HS-27A (cell line): ENCODE measurements at places on chromosomes 5 and 9.

- no peak for DNase-seq
These were observed 302.4 kb downstream of the SMARCA2 start for GRCh38 chr9:2317591-2317990.

DNA sequence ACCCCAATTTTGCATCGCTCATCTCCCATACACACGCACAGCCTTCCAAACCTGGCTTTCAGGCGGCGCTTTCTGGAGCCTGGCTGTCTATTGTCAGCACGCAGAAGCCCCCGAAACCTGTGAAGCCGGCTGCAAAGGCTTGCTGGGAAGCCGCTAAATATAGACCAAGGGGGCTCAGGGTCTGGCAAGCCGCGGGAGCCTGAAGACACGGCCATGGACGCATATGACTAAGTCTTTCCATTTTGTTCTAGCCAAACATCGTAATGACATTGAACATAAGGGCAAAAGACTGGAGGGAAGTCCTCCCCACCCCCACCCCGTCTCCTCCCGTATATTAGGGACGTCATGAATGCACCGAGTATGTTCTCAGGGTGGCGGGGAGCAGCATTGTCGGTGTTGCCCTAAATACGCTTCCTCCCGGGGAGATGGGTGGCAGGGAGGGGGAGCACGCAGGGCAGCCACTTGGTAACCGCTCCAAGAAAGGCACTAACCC lies 1.1 kb downstream of the CTNND2 start:
- no peak for DNase-seq

DNA sequence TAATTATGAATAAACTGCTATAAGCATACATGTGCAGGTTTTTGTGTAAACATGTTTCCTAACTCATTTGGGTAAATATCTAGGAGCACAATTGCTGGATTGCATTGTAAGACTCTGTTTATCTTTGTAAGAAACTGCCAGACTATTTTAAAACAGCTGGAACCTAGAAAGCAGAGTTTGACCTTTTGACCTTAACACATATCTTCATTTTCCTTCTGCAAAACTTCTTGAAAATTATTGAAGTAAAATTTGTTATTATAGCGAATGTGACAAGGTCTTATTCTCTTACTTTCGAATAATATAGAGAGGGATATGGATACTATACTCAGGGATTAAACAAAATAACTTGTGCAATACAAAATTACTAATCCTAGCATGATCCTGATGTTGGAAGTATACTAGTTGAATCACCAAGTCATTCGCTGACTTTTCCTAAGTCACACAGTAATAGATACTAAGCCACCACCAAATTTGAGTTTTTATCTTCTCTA lies 3.2 kb upstream of the ANXA1 start:
- DNase-seq = no peak

- DNase-seq = no peak
These were observed 271.3 kb downstream of the ZSWIM6 start for GRCh38 chr5:61603211-61603908.

GRCh38 chr5:1495525-1495897 lies 28.2 kb downstream of the LPCAT1 start:
- no peak for DNase-seq

DNA sequence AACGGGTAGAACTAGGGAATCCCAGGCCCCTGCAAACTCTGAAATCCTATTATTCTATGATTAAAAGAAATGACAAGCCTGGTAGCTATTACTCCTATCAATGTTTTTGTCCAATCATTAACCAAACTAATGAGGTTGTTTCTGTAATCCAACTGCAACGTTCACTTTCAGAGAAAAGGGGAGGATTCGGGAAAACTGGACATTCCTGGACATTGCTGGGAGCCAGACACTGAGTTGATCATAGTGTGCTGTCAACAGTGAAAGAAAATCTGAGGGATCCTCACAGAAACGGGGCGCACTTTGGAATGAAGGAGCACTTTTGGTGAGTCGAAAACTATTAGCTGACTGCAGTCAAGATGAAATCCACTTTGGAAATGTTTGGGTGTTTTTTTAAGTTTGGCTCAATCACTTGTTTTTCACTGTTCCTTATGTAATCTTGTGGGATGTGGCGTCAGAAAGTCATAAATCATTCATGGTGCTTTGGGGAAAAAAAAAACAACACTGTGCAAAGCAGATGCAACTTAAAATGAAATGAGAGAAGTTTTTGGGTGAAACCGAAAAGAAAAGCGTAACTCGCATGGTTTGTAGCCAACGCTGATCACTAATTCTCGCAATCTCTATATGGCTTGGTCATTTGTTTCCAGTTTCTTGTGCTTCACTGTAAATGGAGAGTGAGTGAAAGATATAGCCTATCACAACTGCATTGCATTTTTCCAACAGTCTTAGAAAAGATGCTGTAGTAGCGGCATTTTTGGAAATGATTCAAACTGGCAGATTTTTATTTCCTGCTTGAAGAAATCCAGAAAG lies 51.2 kb upstream of the ADRA1B start:
- DNase-seq = no peak

DNA sequence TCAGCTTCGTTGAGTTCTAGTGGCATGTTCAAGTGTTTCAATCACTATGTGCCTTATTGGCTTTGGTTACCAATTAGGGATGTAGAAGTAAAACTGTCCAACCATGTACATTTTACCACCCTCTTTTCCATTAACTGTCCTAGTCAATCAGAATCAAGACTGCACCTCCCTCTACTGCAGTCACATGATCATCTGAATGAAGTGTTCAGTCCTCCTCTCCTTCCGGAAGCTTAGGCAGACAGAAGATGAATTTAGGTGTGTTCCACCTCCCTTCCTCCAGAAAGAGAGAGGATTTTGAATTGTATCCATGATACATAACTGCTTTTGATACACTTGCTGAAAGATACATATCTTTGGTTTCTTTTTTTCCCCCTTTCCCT lies 133.7 kb downstream of the ERCC6L2 start:
- no peak for DNase-seq

GRCh38 chr9:73179589-73179988 lies 27.9 kb downstream of the ANXA1 start:
- no peak for DNase-seq

GRCh38 chr5:96633820-96634219 lies 28.4 kb upstream of the CAST start:
- no peak for DNase-seq

GRCh38 chr5:16265141-16265540 lies 85.5 kb upstream of the MARCHF11 start:
- DNase-seq = peak; percentile 26

DNA sequence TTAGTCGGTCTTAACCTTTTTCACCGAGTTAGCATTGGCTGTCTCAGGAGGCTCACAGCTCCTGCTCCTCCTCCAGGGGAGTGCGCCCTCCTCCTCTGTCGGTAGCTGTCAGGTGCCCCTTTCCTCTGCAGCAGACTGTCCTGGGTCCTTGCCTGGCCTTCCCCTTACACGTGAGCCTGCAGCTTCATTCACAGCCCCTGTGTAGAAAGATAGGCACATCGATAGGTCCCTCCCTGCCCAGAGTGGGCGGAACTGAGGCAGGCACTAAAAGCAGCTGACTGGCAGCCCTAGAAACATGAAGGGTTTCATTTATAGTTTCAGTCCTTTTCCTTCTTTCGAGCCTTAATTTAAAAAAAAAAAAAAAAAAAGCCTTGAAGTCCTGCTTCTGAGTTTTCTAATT lies 17.2 kb downstream of the TENT4A start:
- DNase-seq = no peak

DNA sequence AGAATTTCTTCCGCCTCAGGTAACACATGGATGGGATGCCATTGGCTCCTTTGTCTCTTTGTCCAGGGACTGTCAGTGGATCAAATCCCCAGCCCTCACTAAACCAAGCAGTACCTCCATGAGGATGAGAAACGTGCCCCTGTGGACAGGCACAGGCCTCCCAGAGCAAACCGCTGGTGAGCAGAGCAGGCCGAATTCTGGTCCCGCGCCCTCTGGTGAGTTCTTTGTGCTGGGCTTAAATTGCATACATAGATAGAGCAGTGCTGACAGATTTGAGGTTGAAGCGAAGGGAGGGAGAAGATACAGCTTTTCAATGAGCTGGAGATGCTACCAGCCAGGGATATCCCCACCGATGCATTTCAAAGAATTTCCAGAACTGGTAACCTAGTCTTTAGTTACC lies 143.8 kb downstream of the HSD17B3 start:
- DNase-seq = no peak

- no peak for DNase-seq
These were observed 2.0 kb upstream of the CCL27 start for GRCh38 chr9:34664281-34665066.

- DNase-seq = no peak
These were observed 410.1 kb downstream of the DMRT2 start for GRCh38 chr9:1460143-1460769.

GRCh38 chr5:56415356-56415765 lies 182.2 kb upstream of the ANKRD55 start:
- DNase-seq = peak; percentile 9

DNA sequence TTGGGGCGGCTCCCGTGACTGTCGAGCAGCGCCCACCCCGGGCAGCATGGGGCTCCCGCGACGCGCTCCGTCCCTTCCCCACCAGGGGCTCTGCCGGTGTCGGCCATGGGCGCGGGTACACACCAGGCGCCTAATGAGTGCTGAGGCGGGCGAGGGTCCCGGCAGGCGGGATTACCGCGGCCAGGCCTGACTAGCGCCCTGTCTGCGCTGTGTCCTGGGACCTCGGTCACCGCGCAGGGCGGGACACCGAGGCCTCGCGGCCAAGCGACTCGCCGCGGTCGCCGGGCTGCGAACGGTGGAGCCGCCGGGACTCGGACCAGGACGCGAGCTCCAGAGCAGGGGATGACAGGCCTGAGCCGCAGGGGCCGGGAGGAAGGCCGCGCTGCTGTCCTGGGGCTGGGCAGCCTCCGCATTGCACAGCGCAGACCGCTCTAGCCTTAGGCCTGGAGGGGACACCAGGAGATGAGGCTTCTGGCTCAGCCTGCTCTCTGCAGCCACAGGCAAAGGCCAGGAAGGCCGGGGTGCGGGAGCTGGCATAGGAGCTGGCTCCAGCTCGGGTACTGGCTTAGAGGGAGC lies 14.1 kb downstream of the LCN10 start:
- no peak for DNase-seq

- no peak for DNase-seq
These were observed 550 bp upstream of the SLC6A18 start for GRCh38 chr5:1224631-1225030.

GRCh38 chr9:94794476-94795167 lies 68.1 kb downstream of the AOPEP start:
- no peak for DNase-seq

GRCh38 chr5:103394676-103395075 lies 136.1 kb downstream of the MACIR start:
- no peak for DNase-seq

- peak; percentile 77 for DNase-seq
These were observed 278.0 kb downstream of the ADAMTS6 start for GRCh38 chr5:65203746-65204145.

GRCh38 chr9:115591584-115591984 lies 473.6 kb upstream of the TNC start:
- DNase-seq = peak; percentile 88

GRCh38 chr5:57825031-57825686 lies 342.5 kb upstream of the ACTBL2 start:
- DNase-seq = peak; percentile 75

GRCh38 chr9:129981180-129981907 lies 61.6 kb downstream of the FNBP1 start:
- DNase-seq = no peak

DNA sequence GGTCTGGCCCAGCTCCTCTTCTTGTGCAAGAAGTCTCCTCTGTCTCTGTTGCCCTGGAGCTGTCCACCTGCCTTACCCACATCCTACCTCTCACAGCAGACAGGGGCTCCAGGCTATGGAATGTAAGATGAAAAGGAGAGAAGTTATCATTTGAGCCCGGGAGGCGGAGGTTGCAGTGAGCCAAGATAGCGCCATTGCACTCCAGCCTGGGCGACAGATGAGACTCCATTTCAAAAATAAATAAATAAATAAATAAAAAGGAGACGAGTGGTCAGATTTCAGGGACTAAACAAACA lies 37.5 kb upstream of the DENND4C start:
- DNase-seq = no peak

DNA sequence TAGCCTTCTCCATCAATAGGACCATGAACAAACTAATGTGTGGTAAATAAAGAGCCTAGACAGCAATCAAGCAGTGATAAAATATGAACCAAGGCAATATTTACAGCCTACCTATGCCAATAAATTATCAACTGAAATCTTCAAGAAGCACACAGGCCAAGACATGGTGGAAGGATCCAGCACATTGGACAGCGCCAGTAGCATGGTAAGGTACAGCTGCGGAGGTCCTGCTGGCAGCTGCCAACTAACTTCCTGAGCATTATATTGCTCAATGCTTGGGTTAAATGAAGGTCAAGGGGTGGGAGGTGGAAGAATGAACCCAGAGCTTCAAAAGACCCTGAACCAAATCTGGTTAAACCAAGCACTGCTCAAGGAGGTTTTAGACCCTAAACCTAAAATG lies 16.5 kb upstream of the SPDL1 start:
- no peak for DNase-seq

- DNase-seq = no peak
These were observed 153.3 kb downstream of the ESM1 start for GRCh38 chr5:54832045-54832444.

DNA sequence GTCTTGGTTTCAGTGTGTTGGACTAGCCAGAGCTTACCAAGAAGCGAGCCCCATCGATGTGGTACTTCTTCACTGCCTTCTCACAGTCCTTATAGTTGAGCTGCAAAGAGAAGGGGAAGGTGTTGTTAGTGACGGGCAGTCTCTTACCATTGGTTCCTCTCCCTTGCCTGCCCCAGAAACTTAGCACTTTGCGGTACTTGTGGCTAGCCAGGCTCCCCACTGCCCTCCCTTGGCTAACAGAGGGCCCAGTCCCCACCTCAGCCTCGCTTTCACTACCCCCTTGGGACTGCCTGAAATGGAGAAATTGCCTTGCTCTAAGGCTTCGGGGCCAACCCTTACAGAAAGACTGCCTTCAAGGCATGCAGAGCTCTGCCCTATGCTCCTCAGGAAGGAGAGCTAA lies 4.3 kb downstream of the LCP2 start:
- DNase-seq = no peak
